ENCODE measurements at places on chromosomes 5 and 9.

- DNase-seq = no peak
These were observed 16.4 kb upstream of the ABCA1 start for GRCh38 chr9:104944356-104944755.

- DNase-seq = no peak
These were observed 243.0 kb downstream of the RFK start for GRCh38 chr9:76151267-76151666.

- no peak for DNase-seq
These were observed 493.0 kb downstream of the CAAP1 start for GRCh38 chr9:26399556-26399955.

DNA sequence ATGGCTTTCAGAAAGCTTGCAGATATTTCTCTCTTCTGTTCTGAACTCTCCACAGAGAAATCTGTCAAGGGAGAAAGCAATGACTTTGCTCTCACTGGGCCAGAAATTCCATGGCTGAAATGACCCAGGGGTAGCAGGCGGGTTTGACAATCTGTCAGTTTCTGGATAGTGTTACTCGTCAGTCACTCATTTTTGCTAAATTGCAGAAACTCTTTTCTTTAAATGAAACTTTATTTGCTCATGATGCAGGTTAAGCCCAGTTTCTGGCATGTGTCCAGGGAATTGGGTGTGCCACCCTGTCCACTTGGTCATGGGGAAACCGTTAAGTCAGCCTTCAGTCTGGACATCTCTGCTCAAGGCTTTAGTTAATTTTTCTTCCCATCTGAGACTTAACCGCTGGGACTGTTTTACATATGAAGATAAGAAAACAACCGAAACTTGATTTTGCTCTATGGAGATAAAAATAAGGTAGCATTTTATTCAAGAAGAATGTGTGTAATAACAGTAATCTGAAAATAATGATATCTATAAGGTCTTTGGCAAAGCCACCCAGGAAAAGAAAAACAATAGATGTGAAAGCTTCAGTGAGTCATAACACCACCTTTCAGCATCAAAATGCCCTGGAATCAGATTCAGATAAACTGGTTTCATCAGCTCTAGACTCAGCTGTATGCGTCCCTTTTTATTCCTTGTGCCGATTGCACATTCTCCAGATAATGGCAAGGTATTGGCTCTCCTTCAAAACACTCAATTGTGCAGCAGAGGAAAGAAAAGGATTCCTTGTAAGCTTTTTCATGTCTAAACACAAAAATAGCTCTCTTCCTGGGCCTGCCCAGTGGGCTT lies 308.3 kb downstream of the ZSWIM6 start:
- no peak for DNase-seq
